ENCODE measurements at places on chromosomes 16 and 17.

DNA sequence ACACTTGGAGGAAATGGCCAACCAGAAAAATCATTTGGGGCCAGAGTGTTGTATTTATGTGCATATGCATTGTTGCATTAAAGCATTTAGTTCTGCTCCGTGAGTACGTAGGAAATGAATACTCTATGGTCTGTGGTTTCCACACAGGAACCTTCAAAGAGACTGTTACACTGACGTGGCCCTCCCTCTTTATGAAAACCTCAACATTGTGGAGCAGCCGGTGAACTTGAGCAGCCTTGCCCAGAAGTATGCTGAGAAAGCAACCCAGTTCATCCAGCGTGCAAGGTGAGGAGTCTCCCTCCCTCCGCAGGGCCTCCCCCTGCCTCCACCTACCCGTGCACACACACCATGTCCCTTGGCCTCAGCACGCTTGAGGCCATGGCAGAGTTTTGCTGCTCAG lies 65.2 kb downstream of the ARSG start:
- DNase-seq = no peak

GRCh38 chr16:4792951-4793513 lies 2.1 kb upstream of the SMIM22 start:
- no peak for DNase-seq

GRCh38 chr16:8632675-8633182 lies 11.2 kb downstream of the METTL22 start:
- no peak for DNase-seq

DNA sequence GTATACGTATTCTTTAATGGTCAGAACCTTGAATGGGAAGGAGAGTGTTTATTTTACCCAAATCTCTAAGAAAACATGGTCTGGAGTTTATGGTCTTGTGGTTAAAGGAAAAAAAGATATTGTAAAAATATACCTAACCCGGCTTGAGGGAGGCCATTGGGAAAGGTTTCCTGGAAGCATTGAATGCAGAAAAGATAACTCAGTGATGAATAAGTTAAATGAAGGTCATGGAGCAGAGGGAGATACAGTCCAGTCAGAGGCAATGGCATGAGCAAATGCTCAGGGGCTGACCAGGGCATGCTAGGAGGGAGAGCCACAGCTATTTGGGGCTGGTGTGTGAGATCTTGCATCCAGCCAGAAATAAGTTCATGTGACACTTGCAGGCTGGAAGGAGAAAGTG lies 430.4 kb upstream of the CDH5 start:
- no peak for DNase-seq

DNA sequence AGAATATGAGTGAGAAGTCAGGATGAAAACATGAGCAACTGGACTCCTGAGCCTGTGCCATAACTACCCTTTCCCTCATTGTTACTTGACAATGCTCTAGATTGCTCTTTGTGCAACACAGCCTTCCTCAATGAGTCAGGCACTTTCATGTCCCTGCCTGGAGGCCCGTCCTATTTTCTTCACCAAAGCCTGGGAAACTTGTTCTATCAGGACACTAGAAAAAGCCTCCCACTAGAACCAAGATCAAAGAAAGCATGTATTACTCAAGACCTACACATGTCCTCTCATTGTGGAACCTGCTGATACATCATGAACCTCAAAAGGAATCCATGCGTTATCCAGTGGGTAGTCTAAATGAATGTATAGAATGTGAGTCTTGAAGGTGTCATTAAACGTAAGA lies 624.5 kb downstream of the TOX3 start:
- DNase-seq = peak; percentile 10

Data from esophagus muscularis mucosa (tissue), 4 donors.